ENCODE measurements at places on chromosomes 4 and X.

- no peak for DNase-seq
Observed at GRCh38 chr4:82123934-82124333, 249.9 kb downstream of the HNRNPD start.

DNA sequence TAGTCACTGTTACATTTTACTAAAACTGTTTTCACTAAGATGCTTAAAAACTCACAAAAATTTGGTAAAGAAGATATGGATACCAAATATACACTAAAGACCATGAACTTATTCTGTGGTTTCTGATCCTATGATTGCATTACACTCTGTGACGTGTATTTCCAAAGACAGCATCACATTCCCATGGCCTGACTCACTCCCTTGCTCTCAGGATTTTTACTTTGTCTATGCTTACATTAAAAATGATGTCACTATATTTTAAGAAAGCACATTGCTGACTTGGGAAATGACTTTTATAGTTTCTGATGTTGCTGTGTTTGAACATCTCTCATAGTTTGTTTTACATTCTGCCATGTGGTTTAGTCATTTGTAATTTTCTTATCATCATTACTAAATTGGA is 327.9 kb upstream of the MAGEB18 start:
- DNase-seq: no peak

- no peak for DNase-seq
Observed at GRCh38 chr4:118994030-118994429, 105.4 kb downstream of the SYNPO2 start.

DNA sequence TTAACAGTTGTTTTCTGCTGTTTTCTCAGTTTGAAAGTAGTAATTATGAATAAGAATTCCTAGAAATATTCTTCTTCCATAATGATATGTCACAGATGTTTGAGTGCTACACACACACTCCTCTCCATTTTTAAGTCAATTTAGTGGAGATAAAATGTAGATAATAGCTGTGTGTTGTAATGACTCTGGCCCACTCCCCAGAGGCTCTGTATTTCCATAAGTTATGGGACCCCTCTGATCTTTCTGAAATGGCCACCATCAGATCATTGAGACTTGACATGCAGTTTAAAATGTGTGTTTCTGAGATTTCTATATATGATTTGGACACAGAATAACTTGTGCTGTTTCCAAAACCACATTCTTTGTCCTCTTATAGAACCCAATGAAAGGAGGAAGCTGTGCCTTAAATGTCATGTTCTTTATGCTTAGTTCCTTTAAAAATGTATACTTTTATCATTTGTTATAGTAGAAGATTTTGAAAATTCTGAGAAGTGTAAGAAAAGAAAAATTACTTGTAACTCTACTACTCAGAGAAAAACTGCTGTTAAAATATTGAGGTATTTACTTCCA is 46.4 kb downstream of the GAB1 start:
- DNase-seq: no peak

GRCh38 chr4:150939530-150939929 is 75.6 kb downstream of the LRBA start:
- no peak for DNase-seq

DNA sequence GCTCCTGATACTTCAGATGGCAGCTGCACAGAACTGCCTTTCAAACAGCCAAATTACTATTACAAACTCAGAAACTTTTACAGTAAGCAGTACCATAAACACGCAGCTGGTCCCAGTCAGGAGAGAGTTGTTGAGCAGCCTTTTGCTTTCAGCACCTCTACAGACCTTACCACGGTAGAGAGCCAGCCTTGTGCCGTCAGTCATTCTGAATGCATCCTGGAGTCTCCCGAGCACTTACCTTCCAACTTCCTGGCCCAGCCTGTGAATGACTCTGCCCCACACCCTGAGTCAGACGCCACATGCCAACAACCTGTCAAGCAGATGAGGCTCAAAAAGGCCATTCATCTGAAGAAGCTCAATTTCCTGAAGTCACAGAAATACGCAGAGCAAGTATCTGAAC is 12.4 kb downstream of the ZBTB49 start:
- DNase-seq: no peak

DNA sequence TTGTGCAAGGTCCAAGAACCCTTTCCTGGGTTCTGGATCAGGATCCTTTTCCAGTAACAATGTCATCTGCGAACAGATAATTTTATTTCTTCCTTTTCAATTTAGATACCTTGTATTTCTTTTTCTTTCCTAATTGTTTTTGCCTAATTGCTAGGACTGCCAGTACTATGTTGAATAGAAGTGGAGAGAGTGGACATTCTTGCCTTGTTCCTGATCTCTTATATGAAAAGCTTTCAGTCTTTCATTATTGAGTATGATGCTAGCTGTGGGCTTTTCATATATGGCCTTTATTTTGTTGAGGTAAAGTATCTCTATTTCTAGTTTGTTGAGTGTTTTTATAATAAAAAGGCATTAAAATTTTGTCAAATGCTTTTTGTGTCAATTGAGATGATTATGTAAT is 42.2 kb upstream of the SPP1 start:
- DNase-seq: no peak

DNA sequence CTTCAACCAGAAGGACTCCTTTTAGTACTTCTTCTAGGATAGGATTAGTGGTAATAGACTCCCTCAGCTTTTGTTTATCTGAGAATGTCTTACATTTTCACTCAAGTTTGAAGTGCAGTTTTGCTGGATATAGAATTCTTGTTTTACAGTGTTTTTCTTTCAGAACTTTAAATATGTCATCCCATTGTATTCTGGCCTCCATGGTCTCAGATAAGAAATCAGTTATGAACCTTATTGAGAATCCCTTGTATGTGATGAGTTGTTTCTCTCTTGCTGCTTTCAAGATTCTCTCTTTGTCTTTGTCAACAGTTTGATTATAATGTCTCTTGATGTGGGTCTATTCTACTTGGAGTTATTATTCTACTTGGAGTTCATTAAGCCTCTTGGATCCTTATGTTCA is 116.1 kb upstream of the CITED1 start:
- no peak for DNase-seq

DNA sequence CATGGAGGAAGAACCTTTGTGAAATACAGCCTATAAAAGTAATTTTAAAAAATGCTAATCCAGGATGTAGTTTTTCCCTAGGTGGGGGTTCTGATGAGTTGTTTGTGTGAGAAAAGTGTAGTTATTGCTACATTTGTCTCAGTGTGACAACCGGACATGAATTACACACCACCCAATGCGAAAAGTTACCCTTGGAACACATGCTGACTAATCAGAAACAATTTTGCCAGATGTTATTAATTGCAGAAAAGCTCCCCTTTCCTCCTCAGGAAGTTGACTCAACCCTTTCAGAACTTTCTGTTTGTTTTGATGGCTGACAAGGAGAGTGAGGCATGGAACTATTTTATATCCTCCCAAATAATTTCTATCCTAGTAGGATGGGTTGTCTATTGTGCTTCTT is 38.1 kb upstream of the EDA2R start:
- no peak for DNase-seq

DNA sequence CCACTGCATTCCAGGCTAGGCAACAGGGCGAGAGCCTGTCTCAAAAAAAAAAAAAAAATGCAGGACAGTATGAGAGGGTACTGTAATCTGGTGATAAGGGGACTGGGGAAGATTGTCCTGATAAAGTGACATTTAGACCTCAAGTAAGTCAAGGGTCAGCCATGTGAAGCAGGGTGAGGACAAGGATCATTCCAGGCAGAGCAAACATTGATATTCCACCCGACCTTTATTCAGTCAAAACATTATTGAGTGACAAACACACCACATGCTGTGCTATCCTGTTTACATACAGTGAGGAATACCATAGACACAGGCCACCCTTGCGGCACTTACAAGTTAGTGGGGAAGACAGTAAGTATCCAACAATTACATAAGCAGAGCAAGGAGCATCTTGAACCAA is 64.4 kb downstream of the SLC9A6 start:
- no peak for DNase-seq

- DNase-seq: no peak
Observed at GRCh38 chr4:153486281-153487151, 20.4 kb downstream of the TMEM131L start.

Measured in KG1 (cell line).